Iris pigment epithelial cell (primary cell): ENCODE measurements at places on chromosomes 12 and 14.

DNA sequence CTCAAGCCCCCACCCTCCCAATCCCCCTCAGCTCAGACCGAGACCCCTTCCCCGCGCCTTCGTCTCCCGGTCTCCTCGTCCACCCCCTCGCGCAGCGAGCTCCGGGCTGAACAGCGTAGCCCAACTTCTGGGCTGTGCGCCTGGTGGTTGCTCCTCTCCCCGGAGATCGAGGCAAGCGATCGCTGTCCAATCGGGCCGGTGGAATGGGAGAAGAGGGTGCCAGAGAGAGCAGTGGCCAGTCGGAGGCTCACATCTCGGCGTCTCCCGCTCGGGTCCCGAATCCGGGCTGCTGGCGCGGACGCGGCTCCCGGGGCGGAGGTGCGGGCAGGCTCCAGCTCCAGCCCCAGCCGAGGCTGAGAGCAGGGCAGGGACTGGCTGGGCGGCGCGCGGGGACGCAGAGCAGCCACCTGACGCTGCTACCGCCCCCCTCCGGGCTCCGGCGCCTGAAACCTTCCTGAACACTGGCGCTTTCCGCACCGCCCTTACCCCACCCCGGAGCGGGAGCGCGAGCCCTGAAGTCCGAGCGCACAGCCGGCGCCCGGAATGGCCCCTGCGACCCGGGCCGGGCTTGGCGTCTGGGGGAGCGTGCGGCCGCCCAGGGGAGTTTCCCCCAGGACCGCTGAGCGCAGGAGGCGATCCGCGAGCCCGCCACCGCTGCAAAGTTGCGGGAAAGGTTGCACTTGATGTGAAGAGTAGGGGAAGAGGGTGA is 508 bp upstream of the KCNH5 start:
- DNase-seq: peak; percentile 17

GRCh38 chr12:123916729-123917128 is 55.9 kb downstream of the CCDC92 start:
- no peak for DNase-seq

- no peak for DNase-seq
Measured at GRCh38 chr14:95198320-95198719, 41.0 kb upstream of the DICER1 start.

GRCh38 chr12:112617153-112617505 is 174.4 kb upstream of the RPH3A start:
- no peak for DNase-seq

DNA sequence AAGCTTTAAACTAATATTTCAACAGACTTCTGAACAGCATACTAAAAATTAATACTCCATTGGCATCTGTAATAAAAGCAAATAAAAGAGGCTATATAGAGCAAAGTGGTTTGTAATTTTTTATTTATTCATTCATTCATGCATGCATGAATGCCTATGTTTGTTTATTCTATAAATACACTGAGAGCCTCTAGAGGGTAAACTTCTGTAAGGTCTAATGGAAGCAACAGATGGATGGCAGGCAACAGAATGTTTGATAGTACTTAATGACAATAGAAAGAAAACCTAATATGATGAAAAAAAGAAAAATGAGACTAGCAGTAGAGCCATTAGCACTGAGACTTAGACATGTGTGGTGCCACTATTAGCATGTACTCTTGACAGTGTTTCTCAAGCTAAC is 253.1 kb downstream of the CCDC91 start:
- DNase-seq: no peak

- DNase-seq: no peak
Measured at GRCh38 chr12:13435235-13435933, 238.9 kb downstream of the EMP1 start.

DNA sequence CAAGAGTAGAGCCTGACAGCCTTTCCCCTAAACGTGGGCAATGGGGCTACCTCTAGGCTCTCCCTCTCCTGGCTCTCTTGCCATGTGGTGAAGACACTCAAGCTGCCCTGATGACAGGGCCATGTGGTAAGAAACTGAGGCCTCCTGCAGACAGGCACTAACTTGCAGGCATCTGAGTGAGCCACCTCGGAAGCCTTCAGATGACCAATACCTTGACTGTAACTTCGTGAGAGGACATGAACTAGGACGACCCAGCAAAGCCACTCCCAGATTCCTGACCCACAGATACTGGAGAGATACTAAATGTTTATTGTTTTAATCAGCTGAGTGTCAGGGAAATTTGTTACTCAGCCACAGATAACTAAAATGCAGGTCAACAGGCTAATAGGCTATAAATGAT is 96.4 kb downstream of the EFCAB11 start:
- peak; percentile 23 for DNase-seq

- DNase-seq: no peak
Measured at GRCh38 chr14:68243450-68244010, 424.0 kb downstream of the RAD51B start.

DNA sequence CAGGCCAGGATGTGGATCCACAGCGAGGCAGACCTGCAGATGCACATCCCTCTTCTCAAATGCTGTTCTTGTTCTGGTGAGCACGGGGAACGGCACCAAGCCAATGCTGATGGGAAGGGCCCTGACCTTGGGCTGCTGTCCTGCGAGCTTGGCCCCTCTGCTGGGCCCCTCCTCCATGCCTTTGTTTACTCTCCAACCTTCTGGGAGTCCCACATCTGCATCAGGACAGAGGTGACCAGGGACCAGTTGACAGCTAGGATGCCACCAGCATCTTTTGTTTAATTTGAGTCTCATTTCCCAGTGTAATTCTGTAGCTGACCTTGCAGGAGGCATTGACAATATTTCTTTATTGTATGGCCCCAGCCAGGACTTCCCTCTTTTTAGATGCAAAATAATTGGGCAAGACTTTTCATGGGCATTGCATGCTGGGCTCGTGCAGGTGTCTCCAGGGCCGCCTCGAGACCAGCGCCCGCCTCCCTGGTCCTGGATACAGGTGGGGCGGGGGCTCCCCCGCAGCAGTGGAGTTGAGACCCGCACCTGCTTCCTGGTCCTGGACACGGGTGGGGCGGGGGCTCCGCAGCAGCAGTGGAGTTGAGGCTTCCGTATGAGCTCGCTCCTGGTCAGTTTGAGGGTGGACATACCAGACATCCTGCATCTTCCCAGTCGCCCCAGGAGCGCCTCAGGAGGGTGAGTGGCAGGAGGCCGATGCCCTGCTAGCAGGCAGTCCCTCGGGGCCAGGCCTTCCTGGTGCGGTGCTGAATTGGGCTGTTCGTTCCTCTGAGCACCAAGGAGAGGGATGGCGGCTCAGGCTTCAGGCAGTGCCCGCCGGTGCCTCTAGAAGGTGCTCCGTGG is 11.4 kb downstream of the PACS2 start:
- DNase-seq: no peak

GRCh38 chr12:128250096-128250495 is 16.9 kb upstream of the TMEM132C start:
- DNase-seq: no peak

DNA sequence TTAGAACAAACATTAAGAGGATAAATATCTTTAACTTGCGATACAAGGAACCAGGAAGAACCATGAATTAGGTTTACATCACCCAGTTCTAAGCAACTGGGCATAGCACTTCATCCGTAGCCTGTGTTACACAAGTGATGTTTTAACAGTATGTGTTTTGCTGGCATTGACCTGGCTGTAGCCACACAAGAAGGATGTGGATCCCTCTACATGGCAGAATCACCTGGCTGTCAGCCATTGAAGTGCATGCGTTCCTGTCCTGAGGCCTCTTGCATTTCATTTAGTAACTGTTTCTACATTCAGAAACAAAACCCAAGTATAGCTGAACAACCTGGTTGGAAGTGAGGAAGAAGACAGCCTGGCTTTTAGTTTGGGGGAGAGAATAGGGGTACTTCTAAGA is 72.2 kb downstream of the TGFB3 start:
- no peak for DNase-seq

GRCh38 chr14:88668448-88669116 is 105.7 kb downstream of the ZC3H14 start:
- DNase-seq: no peak

GRCh38 chr14:64875350-64875749 is 4.4 kb downstream of the SPTB start:
- no peak for DNase-seq

DNA sequence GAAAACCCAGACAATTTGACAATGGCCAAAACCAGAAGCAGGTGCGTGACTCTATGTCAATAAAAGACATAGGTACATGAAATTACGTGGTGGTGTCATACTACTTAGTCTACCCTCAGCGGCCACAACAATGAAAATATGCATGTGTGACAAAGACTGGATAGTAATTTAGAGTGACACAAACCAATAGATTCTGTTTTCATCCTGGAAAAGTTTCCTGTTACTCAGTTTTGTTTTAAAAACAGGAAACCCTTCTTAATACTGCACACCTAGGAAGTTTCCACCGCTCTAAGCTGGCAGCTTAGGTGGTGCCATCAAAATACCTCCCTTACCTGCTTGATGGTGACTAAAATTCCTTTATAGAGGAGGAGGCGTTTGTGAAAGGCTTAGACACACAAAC is 15.1 kb downstream of the POU6F1 start:
- no peak for DNase-seq

DNA sequence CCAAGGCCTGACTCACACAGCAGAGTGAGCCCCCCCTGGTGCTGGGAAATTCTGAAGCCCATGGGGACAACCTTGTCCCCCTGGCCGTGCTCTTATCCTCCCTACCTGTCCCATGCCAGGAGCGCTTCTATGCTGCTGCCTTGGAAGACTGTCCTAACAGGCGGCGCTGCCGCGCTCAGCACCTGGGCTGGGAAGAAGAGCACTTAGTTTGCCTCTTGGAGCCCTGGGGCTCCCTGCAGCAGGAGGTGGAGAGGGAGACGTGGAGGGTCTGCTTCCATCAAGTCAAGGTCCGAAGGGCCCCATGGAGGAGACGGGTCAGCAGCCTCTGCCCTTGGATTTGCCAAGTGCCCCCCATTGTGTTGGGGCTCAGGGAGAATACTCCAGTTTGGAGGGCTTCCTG is 300.5 kb downstream of the CACNA1C start:
- no peak for DNase-seq

DNA sequence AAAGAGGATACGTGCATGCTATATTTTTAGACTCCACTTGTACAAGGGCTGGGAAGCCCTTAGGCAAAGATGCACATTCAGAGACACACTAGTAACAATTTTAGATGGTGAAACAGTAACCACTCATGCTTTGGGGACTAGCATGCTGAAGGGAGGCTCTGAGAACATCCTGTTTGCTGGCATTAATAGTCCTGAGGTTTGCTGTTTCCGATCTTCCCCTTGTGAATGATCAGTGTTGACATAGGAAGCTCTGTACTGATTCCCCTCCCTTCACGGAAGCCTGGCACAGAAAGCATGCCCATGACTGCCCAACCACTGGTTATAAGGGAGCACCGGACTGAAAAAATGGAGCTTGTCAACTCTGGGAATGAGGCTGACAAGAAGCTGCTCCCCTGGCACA is 164.6 kb downstream of the GCH1 start:
- no peak for DNase-seq

DNA sequence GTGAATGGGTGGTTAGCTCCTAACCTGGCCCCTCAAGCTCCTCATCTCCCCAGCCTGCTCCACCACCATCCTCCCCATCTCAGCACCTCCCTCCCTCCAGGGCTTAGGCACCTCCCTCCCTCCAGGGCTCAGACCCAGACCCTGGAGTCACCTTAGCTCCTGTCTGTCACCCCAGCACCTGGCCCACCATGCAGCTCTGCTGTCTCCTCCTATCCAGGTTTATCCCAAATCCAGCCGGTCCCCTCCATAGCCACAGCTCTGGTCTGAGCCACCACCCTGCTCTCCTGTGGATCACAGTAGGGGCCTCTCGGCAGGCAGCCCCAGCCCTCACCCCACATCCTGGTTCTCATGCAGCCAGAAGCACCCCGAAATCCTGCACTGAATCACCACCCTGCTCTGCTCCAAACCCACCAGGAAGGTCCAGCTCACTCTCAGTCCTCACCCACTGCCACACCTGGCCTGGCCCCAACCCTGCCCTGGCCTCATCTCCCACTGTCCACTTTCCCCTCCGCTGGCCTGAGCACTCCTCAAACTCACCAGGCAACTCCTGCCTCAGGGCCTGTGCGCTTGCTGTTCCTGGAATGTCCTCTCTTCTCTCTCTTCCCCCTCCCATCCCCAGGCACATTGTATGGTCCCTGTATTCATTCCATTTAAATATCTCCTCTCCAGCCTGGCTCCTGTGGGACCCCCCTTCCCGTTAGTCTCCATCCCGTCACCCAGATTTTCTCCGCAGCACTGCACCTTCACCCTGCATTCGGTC is 62.6 kb downstream of the DIO3 start:
- DNase-seq: no peak
